ENCODE measurements at places on chromosomes 2 and 18.
A peak's percentile ranks its signal among the peaks of the same experiment; 100 is the strongest.

DNA sequence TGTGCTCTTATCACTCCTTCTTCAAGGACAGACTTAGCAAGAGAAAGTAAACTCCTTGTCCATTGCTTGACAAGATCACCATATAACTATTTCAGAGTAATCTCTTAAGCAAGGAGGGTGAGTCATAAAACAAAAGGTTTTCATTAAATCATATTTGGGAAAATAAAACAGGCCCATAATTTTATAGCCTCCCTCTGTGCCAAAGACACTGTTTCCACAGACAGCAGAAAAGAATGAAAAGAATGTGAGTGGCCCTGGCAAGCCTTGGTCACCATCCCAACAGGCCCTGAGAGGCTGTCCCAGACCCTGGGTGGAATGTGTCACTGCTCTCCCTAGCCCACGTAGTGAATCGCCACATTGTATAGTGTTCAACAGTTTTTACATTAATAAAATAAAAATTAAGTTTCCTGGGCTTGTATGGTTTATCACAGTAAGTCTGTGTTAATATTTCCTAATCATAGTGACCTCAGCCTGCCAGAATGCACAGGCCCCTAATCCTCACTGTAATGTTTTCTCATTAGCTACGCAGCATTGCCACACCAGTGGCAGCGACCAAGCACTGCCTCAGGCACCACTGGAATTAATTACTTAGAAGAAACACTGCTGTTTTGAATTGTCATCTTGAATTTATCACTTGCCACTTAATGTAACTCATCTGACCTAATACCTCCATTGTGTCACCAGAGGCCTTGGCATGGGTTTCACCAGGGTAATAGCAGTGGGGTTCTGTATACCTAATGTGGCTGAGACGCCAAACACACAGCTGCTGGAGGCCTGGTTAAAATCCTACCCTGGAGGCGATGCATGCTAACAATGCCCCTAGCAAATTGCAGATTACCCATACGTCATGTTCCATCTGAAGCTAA lies 401.9 kb downstream of the LNPK start:
- peak; percentile 74 for DNase-seq

DNA sequence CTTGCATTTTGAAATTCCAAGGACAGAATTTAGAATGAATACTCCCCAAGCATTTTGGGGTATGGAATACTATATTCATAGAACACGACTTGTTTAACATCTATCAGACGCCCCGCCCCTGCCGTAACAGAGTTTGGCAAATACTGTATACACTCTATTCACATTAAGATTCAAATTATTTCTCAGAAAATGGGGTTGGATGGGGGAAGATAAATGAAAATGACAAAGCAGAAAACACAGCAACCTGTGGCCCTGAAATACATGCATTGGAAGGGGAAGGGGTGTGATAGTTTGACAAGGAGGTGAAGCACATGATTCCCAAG lies 634.6 kb upstream of the SLC39A10 start:
- DNase-seq = no peak

GRCh38 chr2:133415210-133415876 lies 152.9 kb downstream of the NCKAP5 start:
- DNase-seq = no peak

GRCh38 chr18:12102136-12102842 lies 8.6 kb downstream of the ANKRD62 start:
- no peak for DNase-seq

GRCh38 chr18:79522451-79523205 lies 126.9 kb downstream of the NFATC1 start:
- DNase-seq = no peak

DNA sequence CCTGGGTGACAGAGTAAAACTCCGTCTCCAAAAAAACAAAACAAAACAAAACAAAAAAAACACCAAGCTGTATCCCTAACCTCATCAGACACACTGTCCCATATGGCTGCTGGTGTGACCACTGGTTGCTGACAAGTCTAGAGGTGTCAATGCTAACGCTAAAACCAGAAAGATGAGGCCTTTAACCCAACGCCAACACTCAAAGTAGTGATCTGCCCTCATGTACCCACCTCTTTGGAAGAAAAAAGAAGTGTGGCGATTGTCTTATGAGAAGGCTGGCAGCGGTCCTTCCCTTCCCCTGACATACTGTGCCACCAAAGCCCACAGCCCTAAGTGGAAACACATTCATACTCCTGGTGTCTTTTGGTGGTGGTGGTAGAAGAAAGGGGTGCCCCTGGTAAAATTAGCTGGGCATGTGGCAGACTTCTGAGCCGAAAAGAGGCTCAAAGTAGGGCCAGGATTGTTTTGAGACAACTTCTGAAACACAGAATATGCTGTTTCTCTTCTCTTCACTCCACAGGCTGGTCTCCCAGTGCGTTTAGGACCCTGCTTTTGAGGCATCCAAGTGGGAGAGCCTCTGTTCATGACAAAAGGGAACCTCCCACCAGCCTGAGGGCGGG lies 9.8 kb downstream of the SERTAD2 start:
- no peak for DNase-seq

GRCh38 chr18:73462092-73462491 lies 594.3 kb upstream of the NETO1 start:
- DNase-seq = peak; percentile 16

DNA sequence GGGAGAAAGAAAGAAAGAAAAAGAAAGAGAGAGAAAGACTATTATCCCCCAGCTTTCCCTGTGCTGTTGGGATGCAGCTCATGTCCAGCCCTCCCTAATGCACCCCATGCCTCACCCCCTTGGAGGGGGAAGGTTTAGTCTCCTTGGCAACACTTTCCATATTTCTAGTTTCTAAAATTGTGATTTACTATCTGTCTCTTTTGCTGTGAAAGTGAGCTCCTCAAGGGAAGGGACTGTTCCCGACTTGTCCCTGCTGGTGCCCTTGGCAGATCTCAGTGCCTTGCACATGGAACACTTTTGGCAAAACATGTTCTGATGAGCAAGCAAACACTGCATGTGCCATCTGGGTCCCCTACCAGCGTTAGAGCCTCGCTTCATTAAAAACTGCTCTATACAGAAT lies 11.7 kb upstream of the NAPG start:
- DNase-seq = no peak

DNA sequence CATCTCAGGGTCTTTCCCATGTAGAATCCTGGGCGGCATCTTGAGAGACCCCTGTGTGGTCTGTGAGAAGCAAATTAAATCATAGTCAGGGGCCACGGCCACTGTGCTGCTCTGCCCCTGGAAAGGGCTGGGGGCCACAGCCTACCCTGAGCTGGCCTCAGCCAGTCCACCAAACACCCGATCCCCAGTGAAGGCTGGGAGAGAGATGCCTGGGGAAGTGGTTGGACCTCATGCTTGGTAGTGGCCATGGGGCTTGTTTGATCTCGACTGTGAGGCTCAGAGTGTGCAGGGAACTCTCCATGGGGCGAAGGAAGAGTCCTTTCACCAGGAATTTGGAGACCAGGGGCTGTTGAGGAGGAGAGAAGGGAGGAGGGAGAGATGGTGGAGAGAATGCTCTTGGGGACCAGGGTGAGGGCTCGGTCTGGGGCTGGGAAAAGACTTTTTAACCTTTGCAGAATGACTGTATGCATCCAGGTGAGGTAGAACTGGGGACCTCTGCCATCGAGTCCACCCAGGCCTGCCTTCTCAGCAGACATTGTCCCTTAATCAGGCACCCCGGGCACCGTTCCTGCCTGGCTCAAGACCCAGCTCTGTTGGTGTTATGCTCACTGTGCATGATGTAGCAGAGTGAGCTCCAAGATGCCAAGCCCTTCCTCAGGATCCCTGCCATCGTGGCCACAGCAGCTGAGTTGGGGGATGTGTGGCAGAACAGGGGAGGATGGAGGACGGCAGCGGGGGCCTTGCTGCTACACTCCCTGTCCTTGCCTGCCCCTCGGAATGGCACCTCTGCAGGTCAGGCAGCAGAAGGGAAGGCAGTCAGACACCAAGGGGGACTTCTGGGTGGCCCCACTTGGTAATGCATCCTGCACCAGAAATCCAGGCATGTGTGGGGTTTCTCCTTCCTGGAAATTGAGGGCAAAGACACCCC lies 249.9 kb downstream of the DYSF start:
- no peak for DNase-seq

GRCh38 chr2:28640260-28640907 lies 111.2 kb upstream of the PPP1CB start:
- no peak for DNase-seq

GRCh38 chr2:234261736-234262135 lies 211.2 kb downstream of the SPP2 start:
- no peak for DNase-seq

Data from GM03348 (cell line).